ENCODE measurements at places on chromosomes 2 and 18.
A peak's percentile ranks its signal among the peaks of the same experiment; 100 is the strongest.

- DNase-seq = no peak
Observed at GRCh38 chr18:79503406-79503805, 107.7 kb downstream of the NFATC1 start.

DNA sequence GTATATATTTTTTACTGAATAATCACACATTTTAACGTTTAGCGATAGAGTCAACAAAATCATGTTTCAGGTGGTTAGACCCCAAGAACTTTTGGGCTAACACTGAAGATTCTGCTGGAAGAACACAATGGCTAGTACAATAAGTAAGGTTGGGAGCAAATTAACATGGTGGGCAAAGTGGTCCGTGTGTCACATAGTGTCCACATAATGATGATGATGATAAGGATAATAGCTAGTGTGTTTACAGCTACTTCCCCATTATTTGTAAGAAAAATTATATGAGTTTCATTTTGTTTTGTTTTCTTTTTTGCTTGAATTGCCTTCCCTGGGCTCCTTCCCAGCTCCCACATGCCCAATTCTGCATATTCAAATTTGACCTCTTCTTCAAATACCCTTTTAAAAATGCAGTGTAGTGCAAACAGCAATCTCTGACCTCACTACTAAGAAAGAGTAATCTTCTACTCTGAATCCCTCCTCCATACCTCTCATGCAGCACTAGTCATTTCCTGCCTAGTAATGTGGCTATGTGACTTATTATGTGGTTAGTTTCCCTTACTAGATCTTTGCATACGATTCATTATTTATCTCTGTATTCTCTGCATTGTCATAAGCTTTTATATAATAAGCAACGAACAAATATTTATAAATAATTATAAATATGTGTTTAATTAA is 16.9 kb upstream of the VPS54 start:
- DNase-seq = peak; percentile 40

DNA sequence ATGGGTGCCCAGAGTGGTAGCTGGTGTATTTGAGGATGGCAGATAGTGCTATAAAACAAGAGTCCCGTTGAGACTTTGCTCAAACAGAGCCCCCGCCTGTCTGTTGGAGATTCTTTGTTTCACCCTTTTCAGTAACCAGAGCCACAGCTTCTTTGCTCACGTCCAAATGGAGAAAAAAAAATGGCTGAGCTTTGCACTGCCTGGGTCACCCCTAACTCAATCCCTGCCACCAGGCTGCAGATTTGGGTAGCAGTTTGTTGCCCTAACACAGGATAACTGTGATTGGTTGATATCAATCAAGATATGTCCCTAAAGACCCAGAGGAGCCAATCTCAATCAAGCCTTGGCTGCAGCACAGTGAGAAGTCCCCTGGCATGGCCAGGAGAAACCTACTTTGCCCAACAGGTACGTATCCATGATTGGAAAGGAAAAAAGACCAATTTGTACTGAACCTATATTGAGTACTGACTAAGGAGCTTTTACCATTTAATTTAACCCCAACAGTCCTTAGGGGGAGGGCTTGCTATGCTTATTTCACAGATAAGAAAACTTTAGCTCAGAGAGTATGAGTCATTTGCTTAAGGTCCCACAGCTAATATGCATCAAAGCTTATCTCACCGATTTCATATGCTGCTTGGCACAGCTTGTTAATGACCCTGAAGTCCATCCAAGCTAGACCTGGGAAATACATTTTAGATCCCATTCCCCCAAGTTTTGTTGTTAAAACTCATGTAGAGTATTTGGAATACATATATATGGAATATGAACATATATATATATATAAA is 72.0 kb upstream of the SH3BP4 start:
- no peak for DNase-seq

DNA sequence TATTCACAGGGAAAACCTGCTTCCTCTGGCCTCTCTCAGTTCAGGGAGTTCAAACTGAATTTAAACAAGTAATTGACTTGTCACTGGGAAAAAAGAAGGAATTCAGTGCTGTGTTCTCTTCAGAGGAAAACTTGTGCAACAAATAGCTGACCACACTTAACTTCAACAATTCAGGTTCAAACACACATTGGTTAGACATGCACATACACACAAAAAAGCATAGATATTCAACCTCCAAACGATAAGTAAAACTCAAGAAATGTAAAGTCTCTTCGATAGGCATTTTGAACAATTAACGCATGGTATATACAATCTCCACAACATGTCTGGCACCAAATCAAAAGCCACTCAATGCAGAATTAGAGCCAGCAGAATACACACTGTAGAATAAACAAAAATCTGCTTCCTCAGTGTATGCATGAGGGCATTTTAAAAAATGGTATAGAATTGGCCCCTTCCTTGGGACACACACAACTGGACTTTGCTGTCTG is 269.0 kb downstream of the TCF4 start:
- DNase-seq = no peak

GRCh38 chr18:58456625-58457024 is 172.3 kb downstream of the ALPK2 start:
- DNase-seq = no peak

GRCh38 chr2:229376866-229377265 is 105.8 kb upstream of the PID1 start:
- no peak for DNase-seq

DNA sequence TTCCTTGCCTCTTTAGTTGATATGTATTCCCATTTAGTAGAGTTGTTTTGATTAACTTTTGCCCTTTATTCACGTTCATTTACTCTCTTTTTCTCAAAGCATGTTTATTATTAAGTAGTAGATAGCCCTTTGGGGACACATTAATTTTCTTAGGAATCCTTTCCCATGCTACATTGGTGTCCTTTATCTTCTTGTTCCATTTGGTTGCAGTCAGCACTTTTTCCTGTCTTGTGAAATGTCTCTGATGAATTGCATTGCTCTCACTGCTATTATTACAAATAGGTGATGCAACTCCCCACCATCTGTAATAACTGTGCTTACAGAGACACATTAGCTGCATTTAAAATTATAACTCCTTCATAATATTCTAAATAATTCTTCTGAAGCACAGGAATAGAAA is 428.5 kb upstream of the CNTNAP5 start:
- no peak for DNase-seq

- DNase-seq = no peak
Observed at GRCh38 chr2:68411397-68412126, 46.5 kb downstream of the PLEK start.

- no peak for DNase-seq
Observed at GRCh38 chr2:34602262-34602661, 1003.2 kb upstream of the FAM98A start.
